Skeletal muscle cell (primary cell): ENCODE measurements at places on chromosomes 2 and 18.

- no peak for DNase-seq
Measured at GRCh38 chr2:29187926-29188325, 72.7 kb downstream of the CLIP4 start.

DNA sequence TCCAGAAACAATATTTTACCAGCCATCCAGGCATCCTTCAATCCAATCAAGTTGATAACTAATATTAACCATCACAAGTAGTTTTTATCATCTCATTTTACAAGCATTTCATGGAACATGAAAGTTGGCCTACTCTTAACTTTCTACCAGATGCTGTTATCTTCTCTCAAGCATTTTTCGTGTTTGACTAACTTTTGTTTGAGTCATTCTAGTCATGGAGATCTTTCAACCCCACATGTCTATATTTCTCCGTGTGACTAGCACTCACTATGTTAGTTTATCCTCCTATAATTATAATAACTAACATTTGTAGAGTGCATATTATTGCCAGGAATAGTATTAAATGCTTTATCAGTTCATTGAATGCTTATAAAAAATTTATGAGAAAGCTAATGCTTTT, 307.0 kb upstream of the CWC22 start:
- no peak for DNase-seq

- no peak for DNase-seq
Measured at GRCh38 chr2:236179236-236180075, 11.3 kb upstream of the GBX2 start.

DNA sequence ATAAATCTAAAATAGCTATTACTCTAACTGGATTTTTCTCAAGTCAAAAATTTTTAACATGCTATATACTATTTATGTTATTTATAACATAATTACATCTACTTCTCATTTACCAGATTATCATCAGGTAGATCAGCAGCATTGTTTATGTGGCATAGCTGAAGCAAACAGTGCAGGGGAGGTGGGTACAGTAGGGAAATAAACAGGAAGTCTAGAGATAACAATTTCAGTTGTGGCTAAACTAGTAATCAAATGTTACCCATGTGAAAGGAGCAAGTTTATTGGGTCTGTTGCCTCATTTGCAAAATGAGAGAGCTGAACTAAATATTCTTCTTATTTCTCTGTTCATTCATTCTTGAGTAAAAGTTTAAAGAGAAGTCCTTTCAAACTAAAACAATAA, 27.7 kb downstream of the GFPT1 start:
- no peak for DNase-seq

DNA sequence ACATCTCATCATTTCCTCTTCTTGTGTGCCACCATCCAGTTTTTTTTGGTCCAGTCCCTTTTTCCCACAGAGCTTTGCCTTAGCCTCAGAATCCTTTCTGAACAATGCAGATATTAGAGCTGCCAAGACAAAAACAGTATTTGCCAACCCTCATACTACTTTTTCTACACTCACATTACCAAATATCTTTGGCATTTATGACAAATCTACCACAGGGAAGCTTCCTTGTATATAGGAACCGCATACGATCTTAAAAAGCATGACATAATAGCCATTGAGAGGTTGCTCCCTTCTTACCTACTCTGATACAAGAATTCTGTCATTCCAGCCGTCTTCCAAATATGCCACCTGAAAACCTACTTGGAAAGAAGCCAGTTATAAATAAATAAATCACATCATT, 9.4 kb downstream of the ZNF24 start:
- DNase-seq, result no peak

- DNase-seq, result peak; percentile 90
Measured at GRCh38 chr2:215579809-215580208, 143.9 kb upstream of the FN1 start.

DNA sequence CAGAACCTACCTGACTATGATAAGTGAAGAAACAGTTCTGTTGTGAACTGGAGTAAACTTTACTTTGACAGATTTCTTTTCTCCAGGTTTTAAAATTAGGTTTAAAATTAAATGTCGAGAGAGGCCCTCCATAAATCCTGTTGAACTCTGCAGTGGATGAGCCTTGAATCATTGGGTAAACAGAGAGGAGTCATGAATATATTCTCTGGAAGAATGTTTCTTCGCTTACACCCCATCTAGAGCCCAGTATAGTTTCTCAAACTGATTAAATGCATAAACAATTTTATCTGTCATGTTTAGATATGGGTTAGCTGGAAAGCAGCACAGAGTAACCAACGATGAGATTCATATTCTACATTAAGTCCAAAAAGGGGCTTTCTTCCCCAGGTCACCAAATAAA, 84.0 kb downstream of the ZAP70 start:
- DNase-seq, result no peak

- DNase-seq, result no peak
Measured at GRCh38 chr2:66667301-66667700, 232.4 kb downstream of the MEIS1 start.

DNA sequence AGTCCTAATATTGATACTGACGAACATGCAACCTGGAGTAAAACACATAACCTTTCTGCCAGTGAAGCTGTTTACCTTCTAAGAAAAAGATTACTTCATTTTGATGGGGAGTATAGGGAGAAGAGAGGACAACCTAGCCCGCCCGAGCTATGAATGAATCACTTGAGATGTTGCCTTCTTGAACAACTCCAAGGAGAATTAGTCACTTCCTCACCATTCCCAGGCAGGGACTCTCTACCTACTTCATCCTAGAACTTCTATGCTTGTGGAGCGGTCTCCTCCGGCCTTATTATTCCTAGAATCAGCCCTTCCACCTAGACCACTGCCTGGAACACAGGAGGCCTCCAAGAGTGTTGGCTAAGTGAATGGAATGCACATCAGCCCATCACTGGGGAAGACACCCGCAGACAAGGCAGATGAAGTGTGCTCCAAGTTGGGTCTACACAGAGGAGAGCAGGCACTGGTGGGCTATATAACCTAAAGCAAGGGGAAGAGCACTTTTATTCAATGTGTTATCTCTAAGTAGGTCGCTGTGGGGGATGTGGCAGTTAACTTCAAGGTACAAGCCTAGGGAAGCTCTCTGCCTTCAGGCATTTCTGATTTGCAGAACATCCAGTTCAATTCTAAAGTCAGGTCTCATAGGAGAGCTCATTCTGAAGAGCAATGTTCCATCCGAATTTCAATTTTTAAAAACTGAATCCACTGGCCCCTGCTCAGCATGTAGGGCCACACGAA, 57.4 kb downstream of the STK39 start:
- DNase-seq, result no peak

DNA sequence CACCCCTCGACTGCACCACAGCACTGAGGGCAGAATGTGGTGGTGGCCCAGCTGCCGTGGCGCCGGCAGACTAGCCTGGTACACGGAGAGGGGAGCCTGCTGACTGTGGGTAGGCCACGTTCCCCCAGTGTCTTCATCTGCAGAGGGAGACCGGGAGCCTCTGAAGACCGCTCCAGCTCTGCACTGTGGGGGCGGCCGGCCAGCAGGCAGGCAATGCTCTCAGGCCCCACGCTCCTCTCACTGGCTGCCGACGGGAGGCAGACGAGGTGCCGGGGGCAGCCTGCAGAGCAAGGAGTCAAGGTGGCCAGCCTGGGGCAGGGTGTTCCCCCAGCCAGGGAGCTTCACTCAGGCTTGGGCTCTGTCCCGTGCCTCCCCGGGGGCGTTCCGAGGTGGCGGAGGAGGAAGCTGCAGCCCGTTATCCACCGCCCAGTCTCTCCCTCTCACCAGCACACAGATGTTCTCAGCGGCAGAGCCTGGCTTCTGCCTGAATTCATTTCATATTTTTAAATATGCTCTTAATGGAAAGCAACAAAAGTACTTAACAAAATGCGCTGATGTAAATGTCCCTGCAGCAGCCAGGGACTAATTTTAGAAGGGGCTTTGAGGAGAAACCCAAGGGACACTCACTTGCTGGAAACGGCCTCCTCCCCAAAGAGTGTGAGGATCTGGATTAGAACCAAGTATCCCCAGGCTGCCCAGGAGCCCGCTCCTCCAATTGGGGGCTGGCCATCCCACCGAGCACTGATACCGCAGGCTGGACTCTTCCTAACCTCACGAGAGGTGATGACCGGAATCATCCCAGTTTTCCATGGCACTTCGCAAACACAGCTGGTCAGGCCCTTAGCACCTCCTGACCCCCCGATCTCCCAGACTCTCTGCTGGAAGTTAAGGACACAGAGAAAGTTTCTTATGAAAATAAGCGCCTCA, 87.8 kb downstream of the HDAC4 start:
- DNase-seq, result no peak

DNA sequence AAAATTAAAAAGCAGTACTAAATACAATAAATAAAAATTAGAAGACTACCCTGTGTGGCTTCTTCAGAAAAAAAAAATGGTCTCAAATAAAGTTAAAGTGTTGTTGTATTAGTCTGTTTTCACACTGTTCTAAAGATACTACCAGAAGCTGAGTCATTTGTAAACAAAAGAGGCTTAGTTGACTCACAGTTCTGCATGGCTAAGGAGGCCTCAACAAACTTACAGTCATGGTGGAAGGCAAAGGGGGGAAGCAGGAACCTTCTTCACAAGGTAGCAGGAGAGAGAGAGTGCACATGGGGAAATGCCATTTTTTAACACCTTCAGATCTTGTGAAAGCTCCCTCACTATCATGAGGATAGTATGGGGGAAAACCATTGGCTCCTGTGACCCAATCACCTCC, 612.8 kb downstream of the RNF144A start:
- no peak for DNase-seq

DNA sequence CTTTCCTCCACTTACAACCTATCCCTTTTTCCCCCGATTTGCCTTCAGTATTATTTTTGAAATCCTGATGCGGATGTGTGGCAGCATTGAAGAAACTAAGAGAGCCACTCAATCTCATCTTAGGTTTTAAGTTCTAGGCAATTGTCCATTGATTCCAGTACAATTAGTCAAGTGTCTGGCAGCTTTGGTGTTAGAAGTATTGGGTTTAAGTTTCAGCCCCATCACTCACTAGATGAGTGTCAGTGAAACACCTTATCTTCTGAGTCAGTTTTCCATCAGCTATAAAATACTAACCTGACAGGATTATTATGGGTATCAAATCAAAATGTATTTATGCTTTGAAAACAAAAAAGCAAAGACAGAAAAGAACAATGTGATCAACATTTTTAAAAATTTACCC, 16.8 kb upstream of the CUL3 start:
- no peak for DNase-seq
